Effector memory CD4-positive, alpha-beta T cell (primary cell): ENCODE measurements at places on chromosomes 7 and 10.
A peak's percentile ranks its signal among the peaks of the same experiment; 100 is the strongest.

DNA sequence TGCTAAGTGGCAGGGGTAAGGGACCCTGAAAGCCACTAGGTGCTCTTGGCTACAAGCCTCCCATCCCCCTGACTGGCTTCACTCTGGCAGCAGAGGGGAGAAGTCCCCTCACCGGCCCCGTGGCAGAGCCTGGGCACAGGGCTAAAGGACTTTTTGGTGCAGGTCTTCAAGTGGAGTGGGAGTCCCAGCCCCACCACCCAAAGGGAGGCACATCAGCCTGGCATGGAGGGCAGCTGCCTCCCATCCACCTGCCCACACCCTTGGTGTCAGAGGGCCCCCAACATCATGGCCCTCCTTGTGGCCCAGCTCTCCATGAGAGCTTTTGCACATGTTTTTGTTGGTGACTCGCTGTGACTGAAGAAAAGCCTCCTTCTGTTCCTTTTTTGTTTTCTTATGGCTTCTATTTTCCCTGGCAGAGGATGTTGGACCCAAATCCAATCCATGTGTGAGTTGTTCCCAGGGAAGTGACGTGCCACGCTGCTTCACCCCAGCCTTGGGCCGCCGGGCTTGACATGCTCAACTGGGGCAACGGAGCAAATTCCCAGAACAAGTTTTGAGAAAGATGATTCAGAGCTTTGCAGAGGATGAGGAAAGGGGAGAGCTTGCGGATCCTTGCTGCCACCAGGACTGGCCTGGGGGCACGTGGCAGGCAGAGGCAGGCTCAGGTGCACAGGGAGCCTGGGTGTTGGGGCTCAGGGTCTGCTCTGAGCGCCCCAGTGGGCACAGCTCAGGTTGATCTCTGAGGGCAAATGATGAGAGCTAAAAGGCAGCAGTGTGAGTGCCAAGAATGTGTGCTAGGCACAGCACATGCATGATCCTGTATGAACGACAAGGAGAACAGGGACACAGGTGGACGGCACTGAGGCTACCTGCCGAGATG is 1.9 kb upstream of the AEBP1 start:
- H3K4me3 ChIP-seq = no peak overlapping the region
- no peak for DNase-seq

- no peak overlapping the region for H3K27ac ChIP-seq
- no peak for DNase-seq
- H3K4me1 ChIP-seq = peaks cover 22% of the 10 kb centered on the region
- H3K27me3 ChIP-seq = no peaks in the 10 kb centered on the region
- no peaks in the 10 kb centered on the region for H3K36me3 ChIP-seq
- no peak overlapping the region for H3K4me3 ChIP-seq
Measured at GRCh38 chr7:2859952-2860351, 15.8 kb upstream of the GNA12 start.

GRCh38 chr10:35388197-35388596 is 51.9 kb downstream of the CCNY start:
- no peak overlapping the region for H3K4me3 ChIP-seq
- H3K4me1 ChIP-seq = no peaks in the 10 kb centered on the region
- DNase-seq = no peak

GRCh38 chr7:134562136-134562535 is 13.2 kb downstream of the AKR1B15 start:
- DNase-seq = no peak
- no peaks in the 10 kb centered on the region for H3K36me3 ChIP-seq
- no peaks in the 10 kb centered on the region for H3K4me1 ChIP-seq
- no peak overlapping the region for H3K27ac ChIP-seq

DNA sequence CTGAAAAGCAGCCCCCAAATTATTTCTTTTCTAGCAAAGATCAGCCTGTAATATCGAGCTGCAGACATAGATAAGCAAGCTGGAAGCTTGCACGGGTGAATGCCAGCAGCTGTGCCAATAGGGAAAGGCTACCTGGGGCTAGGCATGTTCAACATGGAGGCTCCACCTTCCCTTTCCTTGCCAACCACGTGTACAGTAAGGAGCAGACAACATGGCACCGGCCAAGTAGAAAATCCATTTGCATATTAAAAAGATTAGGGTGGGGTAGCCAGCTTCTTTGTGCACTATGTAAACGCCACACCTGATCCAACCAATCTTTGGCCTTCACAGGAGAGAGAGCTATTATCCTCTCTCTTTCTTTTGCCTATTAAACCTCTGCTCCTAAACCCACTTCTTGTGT is 56.7 kb upstream of the SEPHS1 start:
- H3K4me1 ChIP-seq = no peaks in the 10 kb centered on the region
- DNase-seq = no peak
- no peaks in the 10 kb centered on the region for H3K36me3 ChIP-seq
- no peaks in the 10 kb centered on the region for H3K27me3 ChIP-seq
- H3K27ac ChIP-seq = no peak overlapping the region

- H3K4me1 ChIP-seq = peaks cover 3% of the 10 kb centered on the region
- H3K4me3 ChIP-seq = no peak overlapping the region
- H3K27me3 ChIP-seq = no peaks in the 10 kb centered on the region
- no peak overlapping the region for H3K27ac ChIP-seq
- DNase-seq = no peak
Measured at GRCh38 chr7:127865466-127865865, 165.8 kb downstream of the LRRC4 start.

DNA sequence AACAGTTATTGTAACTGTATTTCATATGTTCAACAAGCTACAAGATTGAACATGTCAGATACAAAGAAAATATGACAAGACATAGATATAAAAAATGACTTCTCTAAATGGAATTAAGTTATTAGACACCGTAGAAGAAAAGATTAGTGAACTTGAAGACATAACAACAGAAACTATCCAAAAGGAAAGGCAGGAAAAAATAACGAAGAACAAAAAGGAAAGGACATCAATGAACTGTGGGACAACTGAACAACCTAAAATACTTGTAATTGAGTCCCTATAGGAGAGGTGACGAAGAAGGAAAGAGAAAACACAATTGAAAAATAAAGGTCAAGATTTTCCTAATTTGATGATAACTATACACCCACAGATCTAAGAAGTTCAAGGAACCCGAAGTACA is 32.3 kb downstream of the UPF2 start:
- H3K4me3 ChIP-seq = no peak overlapping the region
- no peak for DNase-seq
- H3K36me3 ChIP-seq = peaks cover 33% of the 10 kb centered on the region
- H3K4me1 ChIP-seq = no peaks in the 10 kb centered on the region
- no peak overlapping the region for H3K27ac ChIP-seq

GRCh38 chr7:122942765-122943164 is 52.7 kb downstream of the TAS2R16 start:
- H3K4me3 ChIP-seq = no peak overlapping the region
- no peak overlapping the region for H3K27ac ChIP-seq
- H3K27me3 ChIP-seq = no peaks in the 10 kb centered on the region
- no peak for DNase-seq

GRCh38 chr10:20091698-20092097 is 275.5 kb downstream of the PLXDC2 start:
- no peaks in the 10 kb centered on the region for H3K36me3 ChIP-seq
- no peaks in the 10 kb centered on the region for H3K4me1 ChIP-seq
- DNase-seq = no peak
- no peaks in the 10 kb centered on the region for H3K27me3 ChIP-seq
- H3K4me3 ChIP-seq = no peak overlapping the region

DNA sequence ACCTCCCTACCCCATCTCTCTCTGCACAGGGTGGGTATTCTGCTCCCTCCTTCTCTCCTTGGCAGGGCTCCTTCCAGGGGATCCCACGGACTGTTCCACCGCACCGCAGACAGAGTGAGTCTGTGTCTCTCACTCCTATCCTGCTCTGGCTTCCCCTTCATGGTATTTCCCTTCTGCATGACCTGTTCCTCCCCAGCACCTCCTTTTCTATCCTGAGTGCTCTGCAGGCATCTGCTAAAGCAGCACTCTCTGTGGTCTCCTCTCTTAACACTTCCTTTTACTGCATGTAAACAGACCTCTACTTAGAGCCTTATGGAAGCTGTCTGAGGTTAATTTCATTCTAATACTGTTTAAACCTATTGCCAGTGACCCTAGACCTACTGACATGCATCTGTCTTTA is 171.5 kb downstream of the CCSER2 start:
- H3K4me1 ChIP-seq = no peaks in the 10 kb centered on the region
- DNase-seq = no peak
- no peak overlapping the region for H3K4me3 ChIP-seq
- no peak overlapping the region for H3K27ac ChIP-seq
- no peaks in the 10 kb centered on the region for H3K27me3 ChIP-seq
- H3K36me3 ChIP-seq = peaks cover 8% of the 10 kb centered on the region

GRCh38 chr10:42979181-42979580 is 97.7 kb upstream of the RET start:
- H3K4me1 ChIP-seq = no peaks in the 10 kb centered on the region
- H3K36me3 ChIP-seq = no peaks in the 10 kb centered on the region
- H3K4me3 ChIP-seq = no peak overlapping the region
- DNase-seq = no peak

- no peaks in the 10 kb centered on the region for H3K36me3 ChIP-seq
- DNase-seq = no peak
- no peak overlapping the region for H3K4me3 ChIP-seq
- no peak overlapping the region for H3K27ac ChIP-seq
- no peaks in the 10 kb centered on the region for H3K27me3 ChIP-seq
Measured at GRCh38 chr10:112838784-112839481, 111.1 kb upstream of the TCF7L2 start.

- no peaks in the 10 kb centered on the region for H3K4me1 ChIP-seq
- no peaks in the 10 kb centered on the region for H3K27me3 ChIP-seq
- no peak overlapping the region for H3K4me3 ChIP-seq
Measured at GRCh38 chr7:144587701-144588100, 184.2 kb upstream of the NOBOX start.

DNA sequence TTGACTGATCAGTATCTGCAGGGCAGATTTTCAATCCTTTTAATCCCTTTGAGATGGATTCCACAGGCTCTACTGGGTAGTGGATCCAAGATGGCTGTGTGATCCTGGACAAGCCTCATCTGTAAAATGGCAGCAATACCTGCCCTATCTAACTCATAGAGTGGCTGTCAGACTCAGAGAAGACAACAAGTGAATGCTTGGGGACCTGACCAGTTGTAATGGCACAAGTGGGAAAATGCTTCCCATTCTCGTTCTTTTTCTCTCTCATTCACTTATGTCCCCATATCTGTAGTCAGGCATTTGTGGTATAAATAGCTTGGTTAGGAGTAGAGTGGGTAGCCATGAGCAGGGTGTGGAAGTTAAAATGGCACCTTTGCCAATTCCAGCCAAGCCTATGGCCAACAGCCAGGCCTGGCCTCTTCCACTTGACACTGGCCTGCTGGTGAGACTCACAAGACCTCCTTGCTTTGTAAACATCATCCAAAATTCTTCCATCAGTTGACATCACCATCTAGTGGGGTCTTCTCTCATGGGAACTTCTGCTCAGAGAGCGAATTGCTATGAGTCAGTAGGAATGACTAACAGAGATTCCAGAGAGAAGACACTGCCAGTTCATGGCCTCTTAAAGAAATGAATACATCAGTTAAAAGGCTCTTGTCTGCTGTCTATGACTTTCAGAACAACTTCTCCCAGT is 150.1 kb downstream of the PLPP4 start:
- H3K27ac ChIP-seq = no peak overlapping the region
- no peak for DNase-seq
- no peaks in the 10 kb centered on the region for H3K36me3 ChIP-seq
- no peaks in the 10 kb centered on the region for H3K27me3 ChIP-seq

DNA sequence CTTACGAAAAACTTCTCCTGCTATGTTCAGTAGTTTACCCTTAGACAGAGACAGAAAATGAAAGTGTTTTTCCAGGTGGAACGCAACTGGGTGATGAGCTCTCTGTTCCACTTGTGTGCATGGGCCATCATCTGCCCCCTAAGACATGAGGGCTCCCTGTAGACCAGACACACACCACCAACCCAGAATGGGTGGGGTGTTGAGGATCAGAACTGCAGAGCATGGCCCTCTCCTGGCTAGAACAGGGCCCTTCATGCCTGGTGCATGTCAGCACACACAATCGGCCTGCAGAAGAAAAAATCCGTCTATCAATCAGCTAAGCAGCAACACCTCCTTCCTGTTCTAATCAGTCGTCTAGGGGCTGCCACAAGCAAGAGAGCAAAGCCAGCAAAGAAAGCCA is 186.2 kb upstream of the INHBA start:
- no peak for DNase-seq
- H3K27ac ChIP-seq = no peak overlapping the region
- H3K36me3 ChIP-seq = no peaks in the 10 kb centered on the region

GRCh38 chr7:48004638-48005037 is 24.3 kb downstream of the SUN3 start:
- no peak overlapping the region for H3K27ac ChIP-seq
- no peak for DNase-seq
- no peak overlapping the region for H3K4me3 ChIP-seq
- H3K27me3 ChIP-seq = peaks cover 4% of the 10 kb centered on the region
- H3K4me1 ChIP-seq = no peaks in the 10 kb centered on the region
- H3K36me3 ChIP-seq = no peaks in the 10 kb centered on the region

- H3K36me3 ChIP-seq = no peaks in the 10 kb centered on the region
- no peak for DNase-seq
- peaks cover 2% of the 10 kb centered on the region for H3K4me1 ChIP-seq
- no peak overlapping the region for H3K27ac ChIP-seq
Measured at GRCh38 chr7:139230023-139230422, 1.0 kb upstream of the UBN2 start.

DNA sequence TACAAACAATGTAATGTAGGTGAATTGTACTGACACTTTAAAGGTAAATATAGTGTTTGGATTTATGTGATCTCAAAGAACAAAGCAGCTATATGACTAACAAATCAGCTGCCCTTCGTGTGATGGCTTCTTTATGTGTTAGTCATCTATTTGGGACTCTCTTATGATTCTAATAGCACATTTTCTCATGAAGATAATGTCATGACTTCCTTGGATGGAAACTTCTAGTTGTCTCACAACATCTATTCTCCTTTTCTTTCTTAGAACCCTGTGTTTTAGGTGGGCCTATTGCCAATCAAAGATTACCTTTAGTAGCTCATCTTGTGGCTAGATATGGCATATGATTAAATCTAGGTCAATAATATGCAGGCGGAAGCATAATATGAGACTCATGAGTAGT is 45.0 kb downstream of the TMEM106B start:
- peak overlapping the region; percentile 29 for H3K27ac ChIP-seq
- no peaks in the 10 kb centered on the region for H3K27me3 ChIP-seq
- H3K4me3 ChIP-seq = no peak overlapping the region
- H3K36me3 ChIP-seq = no peaks in the 10 kb centered on the region

DNA sequence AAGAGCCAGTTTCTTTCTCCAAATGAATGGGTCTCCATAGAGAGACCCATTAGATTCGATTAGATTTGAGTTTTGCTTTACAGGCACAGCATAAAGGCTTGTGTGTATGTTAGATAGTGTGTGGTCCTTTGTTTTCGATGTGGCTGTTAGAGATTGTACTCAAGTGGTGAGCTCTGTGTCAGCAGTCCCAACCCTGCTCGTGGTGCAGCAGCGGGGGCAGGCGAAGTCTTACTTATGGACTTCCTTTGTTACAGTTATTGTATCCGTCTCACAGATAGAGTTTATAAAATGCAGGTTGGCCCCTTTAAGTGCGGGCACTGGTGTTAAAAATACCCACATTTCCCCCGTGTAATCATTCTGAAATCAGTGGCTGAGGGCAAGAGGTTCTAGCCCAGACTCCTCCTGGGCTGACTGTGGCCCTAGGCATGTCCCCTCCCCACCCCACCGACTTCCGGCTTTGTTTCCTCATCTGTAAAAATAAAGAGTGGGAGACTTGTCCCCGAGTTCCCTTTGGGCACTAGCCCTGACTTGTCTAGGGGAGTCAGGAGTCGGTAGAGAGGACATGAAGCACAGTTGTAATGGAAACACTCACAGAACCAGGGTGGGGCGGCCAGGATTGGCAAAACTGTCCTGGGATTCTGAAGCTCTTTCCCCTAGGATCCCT is 28.6 kb downstream of the MTURN start:
- no peak for DNase-seq
- no peaks in the 10 kb centered on the region for H3K27me3 ChIP-seq
- no peak overlapping the region for H3K4me3 ChIP-seq
- H3K4me1 ChIP-seq = no peaks in the 10 kb centered on the region
- no peaks in the 10 kb centered on the region for H3K36me3 ChIP-seq
- H3K27ac ChIP-seq = no peak overlapping the region
